ENCODE measurements at places on chromosomes 3 and 15.

- no peak for DNase-seq
Measured at GRCh38 chr15:61832223-61832622, 228.0 kb downstream of the VPS13C start.

- no peak for DNase-seq
Measured at GRCh38 chr15:41940441-41940857, 31.9 kb downstream of the EHD4 start.

DNA sequence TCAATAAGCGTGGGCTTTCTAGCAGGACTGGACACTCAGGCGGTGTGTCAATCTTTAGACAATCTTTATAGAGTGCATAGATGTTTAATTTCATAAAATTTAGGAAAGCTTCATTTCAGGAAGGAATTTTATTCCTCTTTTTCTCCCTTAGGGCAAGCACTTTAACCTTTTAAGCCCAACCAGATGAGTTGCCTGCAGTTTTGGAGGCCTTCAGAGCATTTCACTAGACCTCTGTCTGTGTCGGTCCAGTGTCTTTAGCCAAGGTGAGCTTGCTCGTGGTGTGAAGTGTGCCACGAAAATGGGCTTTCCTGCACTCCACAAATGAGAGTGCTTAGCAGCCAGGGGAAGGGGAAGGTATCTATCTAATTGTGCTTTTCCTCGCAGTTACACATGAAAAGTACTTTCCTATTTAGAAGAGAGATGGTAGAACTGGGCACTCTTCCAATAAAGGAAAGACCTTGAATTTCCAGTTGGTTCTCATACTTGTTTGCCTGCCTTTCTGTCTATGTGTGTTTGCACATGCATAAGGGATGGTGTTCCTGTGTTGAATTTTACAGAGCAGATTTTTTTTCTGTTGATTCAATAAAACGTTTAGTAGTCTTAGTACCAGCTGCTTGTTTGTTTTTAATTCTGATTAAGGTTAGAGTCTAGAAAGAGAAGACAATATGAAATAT is 53.6 kb downstream of the FEZF2 start:
- DNase-seq = no peak

DNA sequence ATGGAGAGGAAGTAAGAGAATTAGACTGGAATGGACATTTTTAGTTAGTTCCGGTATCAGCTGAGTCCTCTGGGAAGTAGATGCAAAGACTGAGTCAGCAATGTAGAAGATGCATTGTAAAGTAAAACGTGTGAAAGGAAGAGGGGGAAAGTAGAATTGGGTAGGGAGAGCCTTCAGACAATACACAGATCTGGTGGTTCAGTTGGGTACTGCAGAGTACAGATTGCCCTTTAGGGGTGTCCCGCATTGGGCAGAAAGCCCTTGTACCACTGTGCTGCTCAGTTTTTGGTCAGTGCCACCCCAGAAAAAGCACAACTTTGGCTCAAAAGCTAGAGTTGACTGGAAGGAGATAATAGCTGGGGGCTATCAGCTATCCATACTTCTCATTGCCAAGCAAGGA is 247.4 kb downstream of the KBTBD8 start:
- DNase-seq = no peak
